Stimulated activated naive CD8-positive, alpha-beta T cell treated with anti-CD3 and anti-CD28 coated beads, Interleukin-15, Interleukin-2, amounts not matched to agents 100 U/mL and 50 U/mL, for 24 hours (primary cell): ENCODE measurements at places on chromosomes 1 and 21.

DNA sequence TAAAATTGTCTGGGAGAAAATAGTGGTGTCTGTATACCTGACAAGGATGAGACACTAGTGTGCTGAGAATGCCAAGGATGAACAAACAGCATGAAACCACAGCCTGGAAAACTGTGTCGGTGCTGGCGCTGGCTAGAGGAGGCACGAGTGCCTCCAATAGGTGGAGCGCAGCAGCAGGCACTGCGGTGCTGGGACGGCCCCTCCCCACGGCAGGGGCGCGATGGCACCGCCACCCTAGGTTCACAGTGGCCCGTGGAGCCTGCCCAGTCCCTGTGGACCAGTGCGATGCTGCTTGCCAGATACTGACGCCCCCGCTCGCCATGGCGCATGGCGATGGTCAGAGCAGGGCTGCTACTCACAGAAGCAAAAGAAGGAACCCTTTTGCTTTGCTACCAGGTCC, 6.8 kb downstream of the CFAP410 start:
- no peak for DNase-seq

- no peak for DNase-seq
These were observed 129.9 kb upstream of the ZNF644 start for GRCh38 chr1:91151702-91152101.

- DNase-seq = no peak
These were observed 321.0 kb downstream of the LTN1 start for GRCh38 chr21:28671549-28672195.

DNA sequence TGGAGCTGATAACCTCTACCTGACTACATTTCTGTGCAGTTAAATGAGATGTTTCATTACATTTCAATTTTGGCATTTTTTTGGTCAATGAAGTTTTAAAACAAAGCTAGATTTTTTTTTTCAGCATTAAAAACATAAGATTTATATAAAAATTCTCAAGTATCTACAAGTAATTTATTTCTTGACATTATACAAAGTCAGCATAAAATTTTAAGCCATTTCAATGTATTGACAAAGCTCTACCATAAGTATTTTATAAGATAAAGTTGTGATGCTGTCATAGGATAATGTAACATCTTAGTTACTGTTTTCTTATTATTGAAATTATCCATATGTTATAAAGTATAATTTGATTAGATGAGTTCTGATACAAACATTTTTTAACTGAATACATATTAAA, 351.6 kb downstream of the PTBP2 start:
- DNase-seq = no peak

GRCh38 chr1:164141797-164142196, 417.2 kb upstream of the PBX1 start:
- no peak for DNase-seq

- DNase-seq = peak; percentile 66
These were observed 79.5 kb downstream of the BEND5 start for GRCh38 chr1:48697066-48697707.

- DNase-seq = no peak
These were observed 13.9 kb upstream of the OR2G2 start for GRCh38 chr1:247574236-247574635.

DNA sequence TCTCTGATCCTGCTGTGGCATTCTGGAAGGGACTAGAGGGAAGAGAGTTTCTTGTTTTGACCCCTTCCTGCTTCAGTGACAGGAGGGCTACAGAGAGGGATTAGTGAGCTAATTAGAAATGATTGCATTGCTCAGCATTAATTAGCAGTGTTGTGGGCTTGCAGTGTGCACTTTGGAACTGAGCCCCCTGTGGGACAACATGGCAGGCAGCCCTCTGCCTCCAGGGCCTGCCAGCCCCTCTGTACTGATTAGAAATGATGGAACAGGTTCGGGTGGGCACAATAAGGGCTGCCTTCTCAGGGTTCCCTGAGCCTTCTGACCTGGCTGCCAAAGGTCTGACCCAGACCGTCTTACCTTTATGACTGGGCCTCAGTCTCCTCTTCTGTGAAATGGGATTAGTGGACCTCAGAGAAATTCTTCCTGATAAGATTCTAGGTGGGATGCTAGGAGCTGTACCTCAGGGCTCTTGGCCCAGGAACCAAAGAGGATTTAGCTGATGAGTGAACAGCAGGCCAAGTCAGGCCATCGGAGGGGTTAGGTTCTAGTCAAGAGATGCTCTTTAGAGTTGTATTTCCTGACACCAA, 39.6 kb downstream of the TMEM53 start:
- DNase-seq = no peak

DNA sequence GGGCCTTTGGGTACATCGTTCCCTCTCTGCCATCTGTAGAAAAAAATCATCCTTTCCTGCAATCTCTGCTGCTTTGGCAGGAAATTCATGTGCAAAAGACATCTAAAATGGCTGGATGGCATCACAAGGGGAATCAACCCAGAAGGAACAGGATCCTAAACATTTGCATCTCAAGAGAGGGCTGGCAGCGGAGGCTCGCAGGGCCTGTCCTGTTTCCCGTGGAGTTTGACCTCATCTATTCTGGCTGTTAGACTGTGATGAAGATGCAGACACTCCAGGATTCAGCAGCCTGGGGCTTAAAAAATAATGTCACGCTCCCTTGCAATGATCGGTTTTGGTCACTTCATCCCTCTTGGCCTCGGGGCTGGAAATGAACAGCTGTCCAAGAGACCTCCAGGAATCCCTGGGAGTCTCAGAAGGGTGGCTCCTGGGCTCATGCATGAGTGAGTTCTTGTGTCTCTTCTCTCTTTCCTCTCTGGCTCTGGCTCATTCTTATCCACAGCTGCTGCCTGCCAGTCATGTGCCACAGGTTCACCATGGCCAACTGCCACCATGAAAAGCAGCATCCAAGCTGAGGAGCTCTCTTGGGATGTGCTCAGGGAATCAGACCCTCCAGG, 16.1 kb upstream of the PCP4 start:
- no peak for DNase-seq

- no peak for DNase-seq
These were observed 15.5 kb upstream of the SARS1 start for GRCh38 chr1:109198043-109198695.

DNA sequence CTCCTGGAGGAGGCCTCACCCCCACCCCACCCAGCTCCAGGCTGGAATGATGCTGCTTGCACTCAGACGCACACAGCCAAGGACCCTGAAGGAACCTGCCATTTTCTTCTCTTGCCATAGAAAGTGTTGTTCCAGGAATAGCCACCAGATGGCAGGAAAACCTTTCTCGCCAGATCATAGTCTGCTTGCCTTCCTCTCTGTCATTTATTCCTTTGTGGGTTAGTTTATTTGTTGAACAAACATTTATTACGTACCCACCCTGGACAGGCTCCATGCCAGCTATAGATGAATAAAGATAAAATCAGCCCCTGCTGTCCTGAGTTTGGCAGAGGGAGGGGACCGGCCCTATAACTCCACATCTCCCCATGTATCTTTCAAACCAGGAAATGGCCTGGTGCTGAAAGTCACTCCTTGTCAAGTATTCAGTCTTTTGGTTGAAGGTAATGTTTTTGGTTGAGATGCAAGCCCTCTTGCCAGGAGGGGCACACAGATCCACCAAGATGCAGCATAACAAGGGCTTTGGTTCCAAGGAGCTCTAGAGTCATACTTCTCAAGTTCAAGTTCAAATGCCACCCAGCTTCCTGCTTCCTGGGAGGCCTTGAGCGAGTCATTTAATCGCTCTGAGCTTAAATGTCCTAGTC, 7.0 kb upstream of the KCNC4 start:
- DNase-seq = peak; percentile 73

GRCh38 chr1:196355206-196355786, 252.9 kb downstream of the KCNT2 start:
- DNase-seq = no peak

DNA sequence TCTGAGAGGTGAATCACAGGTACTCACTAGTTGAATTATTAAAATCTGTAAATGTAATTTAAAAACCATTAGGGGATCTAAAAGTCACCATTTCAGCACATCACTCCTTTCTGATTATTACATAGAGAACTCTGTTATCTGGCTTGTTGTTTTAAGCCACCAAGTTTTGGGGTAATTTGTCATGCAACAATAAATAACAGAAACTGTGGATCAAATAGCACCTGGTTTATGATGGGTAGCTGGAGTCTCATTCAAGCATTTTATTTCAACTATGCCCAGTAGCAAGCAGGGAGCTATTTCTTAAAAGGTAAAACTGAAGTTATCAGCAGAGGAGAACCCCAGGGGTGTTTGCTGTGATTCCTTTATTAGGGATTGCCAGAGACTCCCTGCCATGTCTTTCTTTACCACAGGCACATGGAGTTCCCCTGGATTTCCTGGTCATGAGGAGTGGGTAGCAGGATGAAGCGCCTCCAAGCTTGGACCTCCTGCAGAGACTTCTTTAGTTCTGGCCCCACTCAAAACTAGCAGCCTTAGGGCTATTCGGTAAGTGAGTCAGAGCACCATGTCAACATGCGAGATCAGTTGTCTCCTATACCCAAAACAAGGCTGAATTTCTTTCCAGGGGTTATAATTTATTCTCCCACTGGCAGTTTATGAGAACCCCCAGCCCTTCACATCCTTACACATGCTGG, 179.2 kb downstream of the GIPC2 start:
- no peak for DNase-seq

DNA sequence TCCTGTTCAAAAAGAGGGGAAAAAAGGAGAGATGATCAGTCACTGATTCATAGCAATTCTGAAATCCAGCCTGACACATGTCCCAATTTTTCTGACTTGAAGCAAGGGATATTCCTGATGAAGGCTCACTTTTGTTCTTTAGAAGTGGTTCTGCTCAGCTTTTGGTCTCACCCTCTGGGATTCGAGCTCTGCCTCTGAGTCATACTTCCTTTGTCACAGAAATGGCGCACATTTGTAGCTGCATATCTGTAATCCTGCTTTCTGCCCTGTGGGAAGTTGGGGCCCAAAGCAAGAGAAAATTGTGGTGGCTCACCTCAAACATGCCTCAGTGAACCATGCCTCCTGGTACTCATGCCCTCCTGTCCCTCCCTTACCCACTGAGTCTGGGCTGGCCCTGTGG, 22.3 kb upstream of the FAM78B start:
- DNase-seq = no peak

GRCh38 chr1:77064246-77064645, 155.0 kb downstream of the PIGK start:
- no peak for DNase-seq

DNA sequence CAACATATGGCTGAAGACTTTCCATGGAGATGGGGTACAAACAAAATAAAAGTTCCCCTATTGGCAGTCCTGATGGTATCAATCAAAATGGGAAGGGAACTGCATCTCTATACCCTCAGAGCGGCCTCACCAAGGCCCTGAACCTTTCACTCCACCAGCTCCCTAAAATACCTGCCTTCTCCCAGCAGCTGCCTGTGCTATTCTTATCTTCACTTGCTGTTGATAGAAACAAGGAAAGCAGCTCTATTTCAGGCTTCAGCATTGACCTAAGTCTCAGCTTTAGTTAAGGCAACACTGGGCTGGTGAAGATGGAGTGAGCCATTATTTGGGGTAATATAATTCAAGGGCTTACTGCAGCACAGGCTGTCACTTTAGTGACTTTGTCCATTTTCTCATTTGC, 21.7 kb upstream of the PIGC start:
- DNase-seq = no peak

GRCh38 chr1:107047602-107048001, 8.9 kb upstream of the PRMT6 start:
- DNase-seq = no peak

DNA sequence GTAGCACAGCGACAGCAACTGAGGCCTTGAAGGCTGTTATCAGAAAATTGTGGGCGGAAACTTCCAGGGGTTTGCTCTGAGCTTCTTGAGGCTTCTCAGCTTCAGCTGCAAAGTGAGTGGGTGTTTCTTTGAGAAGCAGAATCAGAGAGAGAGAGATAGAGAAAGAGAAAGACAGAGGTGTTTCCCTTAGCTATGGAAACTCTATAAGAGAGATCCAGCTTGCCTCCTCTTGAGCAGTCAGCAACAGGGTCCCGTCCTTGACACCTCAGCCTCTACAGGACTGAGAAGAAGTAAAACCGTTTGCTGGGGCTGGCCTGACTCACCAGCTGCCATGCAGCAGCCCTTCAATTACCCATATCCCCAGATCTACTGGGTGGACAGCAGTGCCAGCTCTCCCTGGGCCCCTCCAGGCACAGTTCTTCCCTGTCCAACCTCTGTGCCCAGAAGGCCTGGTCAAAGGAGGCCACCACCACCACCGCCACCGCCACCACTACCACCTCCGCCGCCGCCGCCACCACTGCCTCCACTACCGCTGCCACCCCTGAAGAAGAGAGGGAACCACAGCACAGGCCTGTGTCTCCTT, at the start of gene FASLG:
Gene FASLG, plus strand, starts transcription at position 233 of the 583 bp plus-strand sequence. Its CDS starts 99 bp downstream, at position 332.
- peak; percentile 73 for DNase-seq

DNA sequence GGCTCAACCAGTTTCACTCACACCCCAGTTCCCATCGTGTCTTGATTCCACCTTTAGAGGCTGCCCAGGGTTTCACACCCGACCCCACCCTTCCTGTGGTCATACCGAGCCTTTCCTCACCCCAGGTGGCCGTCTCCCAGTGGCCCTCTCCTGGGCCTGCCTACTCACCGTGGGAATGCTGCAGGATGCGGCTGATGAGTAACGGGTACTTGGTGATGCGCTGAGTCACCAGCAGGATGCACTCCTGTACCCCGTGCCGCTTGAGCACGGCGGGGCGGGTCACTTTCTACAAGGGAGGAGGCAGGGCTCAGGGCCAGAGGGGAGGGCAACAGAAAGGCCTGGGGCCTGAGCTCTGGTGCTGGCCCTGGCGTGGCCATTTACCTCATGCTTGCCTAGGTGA, 16.4 kb downstream of the ARHGEF2 start:
- no peak for DNase-seq

DNA sequence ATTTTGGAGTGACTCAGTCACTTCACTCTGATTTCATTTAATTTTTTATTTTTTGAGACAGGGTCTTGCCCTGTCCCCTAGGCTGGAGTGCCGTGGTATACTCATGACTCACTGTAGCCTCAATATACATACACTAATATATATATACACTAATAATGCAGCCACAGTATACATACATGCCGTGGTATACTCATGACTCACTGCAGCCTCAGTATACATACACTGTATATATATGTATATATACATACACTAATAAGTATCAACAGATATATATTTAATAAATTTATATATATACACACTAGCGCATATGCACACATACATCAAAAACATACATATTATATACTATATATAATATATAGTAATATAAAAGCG, 149.2 kb downstream of the NCAM2 start:
- DNase-seq = no peak

DNA sequence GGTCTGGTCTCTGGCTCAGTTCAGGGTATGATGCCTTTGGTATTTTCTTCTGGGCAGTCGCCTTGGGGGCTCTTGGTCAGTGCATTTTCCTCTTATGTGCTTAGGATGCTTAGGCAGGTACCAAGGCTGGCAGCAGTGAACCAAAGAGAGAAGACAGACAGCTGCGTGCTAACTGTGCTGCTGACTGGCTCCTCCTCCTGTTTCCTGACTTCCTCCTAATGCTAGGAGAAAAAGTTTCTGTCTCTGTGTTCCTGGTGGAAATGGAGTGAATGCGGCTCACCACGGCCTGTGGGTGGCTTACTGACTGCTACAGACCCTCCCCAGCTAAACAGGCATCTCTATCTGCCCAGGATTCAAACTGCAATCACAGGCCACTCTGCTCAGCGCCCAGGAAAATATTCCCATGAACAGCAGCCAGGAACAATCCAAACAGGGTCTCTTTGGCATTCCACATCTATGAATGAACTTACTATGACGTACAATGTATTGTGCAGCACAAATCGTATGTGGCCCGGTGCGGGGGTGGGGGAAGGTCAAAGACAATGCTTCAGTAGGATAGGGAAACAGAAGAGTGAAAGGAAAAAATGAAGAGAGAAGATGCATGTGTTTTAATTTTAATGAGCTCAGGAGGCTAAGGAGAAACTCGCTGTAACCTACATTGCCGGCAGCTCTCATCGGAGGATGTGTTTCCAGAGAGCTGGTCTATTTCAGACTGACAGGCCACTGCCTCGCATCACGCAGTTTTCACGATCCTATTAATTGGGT, 2.8 kb downstream of the ABCG1 start:
- no peak for DNase-seq
